Stimulated activated CD8-positive, alpha-beta memory T cell treated with anti-CD3 and anti-CD28 coated beads, Interleukin-12 subunit alpha, Interleukin-12 subunit beta, amount 100 ng/mL, for 1 hour (primary cell): ENCODE measurements at places on chromosomes 1 and 21.

- DNase-seq, result no peak
Measured at GRCh38 chr1:30111431-30111830, 612.0 kb downstream of the MATN1 start.

- no peak for DNase-seq
Measured at GRCh38 chr1:159162516-159163265, 8.7 kb upstream of the CADM3 start.

- no peak for DNase-seq
Measured at GRCh38 chr21:44795342-44795741, 6.3 kb downstream of the UBE2G2 start.

DNA sequence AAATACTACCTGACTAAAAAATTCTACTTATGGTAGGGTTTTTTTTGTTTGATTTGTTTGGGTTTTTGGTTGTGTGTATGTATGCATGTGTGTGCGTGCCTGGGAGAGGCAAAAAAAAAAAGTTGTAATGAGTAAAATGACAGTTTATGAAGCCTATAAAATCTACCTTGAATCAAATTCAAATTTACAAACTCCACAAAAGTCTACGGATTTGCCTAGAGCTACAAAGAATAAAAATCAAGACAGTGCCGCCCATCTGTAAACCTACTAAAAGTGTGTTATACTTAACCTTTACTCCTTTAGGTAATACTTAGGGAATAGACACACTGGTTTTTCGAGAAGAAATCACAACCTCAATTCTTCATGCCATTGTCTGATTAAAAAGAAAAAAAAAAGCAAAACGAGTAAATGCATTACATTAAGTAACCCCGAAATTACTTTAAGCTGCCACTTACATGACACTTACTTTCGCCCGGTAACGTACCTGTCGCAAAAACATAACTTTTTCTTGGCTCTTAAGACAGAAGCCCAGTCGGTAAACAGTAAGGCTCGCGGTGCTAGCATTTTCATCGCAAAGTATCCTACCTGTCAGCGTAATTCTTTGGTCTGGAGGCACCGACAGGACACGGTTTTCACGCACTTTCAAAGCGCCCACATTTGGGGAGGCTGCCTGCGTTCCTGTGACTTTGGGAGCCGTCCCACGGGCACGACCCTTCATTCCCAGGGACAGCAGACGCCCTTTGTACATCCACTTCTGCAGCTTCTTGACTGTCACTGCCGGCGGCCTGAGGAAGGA, 951 bp downstream of the SYDE2 start:
- DNase-seq, result peak; percentile 4

- DNase-seq, result no peak
Measured at GRCh38 chr21:41932576-41933312, 21.1 kb downstream of the C2CD2 start.

- DNase-seq, result no peak
Measured at GRCh38 chr1:219483530-219483929, 129.4 kb downstream of the ZC3H11B start.
